ENCODE measurements at places on chromosomes 12 and 14.

DNA sequence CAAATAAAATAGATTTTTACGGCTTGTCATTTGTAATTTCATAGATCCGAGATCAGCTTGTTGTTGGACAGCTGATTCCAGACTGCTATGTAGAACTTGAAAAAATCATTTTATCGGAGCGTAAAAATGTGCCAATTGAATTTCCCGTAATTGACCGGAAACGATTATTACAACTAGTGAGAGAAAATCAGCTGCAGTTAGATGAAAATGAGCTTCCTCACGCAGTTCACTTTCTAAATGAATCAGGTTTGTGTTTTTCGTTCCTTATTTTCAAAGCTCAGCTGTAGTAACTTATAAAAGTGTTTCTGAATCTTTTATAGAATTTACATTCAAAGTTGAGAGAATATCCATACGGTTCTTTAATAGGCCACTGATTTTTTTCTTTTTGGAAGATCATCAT, 89.1 kb downstream of the LRRK2 start:
- DNase-seq: no peak

DNA sequence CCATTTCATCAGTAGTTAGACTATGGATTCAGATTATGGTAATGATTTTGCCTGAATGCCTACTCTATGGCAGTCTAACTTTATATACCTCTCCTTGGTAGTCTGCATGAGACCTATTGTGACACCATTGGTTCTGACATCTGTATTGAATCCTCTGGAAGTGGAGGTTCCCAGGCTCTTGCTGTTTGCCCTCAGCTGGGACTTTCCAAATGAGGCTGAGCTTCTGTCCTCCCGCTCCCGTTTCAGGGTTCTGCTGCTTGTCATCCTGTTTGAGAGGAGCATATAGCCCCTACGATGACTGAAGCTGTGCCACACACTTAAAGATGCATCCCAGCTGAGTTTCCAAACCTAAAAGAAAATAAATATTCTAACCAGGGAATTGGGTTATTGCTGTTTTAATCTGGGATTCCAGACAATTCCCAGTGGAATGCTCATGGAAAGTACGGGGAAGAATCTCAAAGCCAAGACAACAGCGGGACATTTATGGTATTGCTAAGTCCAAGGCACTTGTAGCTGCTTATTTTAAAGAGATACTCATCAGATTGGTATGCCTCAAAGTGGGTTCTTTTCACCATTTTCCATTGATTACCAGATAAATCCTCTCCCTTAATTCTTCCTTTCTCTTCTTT, 105.9 kb downstream of the ETV6 start:
- DNase-seq: no peak

DNA sequence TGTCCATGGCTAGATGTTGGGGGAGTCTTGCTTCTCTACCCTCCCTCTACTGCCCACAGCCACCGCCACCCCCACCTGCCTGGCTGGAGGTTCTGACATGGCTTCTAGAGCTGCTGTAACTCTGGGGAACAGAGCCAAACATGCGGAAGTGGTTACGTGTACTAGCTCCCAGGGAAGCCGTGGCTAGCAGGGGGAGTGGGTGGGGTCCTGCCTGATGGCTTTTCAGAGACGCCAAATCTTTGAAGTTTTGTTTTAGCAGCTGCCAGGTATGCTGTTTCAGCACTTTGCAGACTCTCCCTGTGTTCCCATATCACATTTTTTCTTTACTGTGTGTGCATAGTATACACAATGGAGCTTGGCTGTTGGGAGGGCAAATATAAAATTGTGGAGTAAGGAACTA, 150.3 kb downstream of the TGFB3 start:
- peak; percentile 69 for DNase-seq

DNA sequence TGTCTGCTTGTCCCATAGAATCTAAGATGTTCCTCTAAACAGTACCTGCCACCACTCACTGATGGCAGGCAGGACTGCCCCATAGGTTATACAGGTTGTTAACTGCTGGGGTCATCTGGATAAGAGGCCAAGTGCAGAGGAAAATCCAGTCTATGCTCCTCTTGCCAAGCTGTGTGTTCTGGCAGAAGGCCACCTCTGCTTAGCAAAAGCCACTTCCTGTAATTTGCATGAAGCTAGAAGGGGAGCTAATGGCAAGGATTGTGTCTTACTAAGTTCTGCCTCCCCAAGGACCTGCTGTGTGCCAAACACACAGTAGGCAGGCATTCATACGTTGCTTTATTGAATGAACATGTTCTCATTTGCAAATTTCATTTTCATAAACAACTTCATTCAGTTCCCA, 445.4 kb downstream of the BCL11B start:
- DNase-seq: peak; percentile 61

- peak; percentile 16 for DNase-seq
Measured at GRCh38 chr14:56632195-56632594, 52.6 kb downstream of the TMEM260 start.

GRCh38 chr12:93047118-93047517, 118.0 kb upstream of the EEA1 start:
- no peak for DNase-seq

DNA sequence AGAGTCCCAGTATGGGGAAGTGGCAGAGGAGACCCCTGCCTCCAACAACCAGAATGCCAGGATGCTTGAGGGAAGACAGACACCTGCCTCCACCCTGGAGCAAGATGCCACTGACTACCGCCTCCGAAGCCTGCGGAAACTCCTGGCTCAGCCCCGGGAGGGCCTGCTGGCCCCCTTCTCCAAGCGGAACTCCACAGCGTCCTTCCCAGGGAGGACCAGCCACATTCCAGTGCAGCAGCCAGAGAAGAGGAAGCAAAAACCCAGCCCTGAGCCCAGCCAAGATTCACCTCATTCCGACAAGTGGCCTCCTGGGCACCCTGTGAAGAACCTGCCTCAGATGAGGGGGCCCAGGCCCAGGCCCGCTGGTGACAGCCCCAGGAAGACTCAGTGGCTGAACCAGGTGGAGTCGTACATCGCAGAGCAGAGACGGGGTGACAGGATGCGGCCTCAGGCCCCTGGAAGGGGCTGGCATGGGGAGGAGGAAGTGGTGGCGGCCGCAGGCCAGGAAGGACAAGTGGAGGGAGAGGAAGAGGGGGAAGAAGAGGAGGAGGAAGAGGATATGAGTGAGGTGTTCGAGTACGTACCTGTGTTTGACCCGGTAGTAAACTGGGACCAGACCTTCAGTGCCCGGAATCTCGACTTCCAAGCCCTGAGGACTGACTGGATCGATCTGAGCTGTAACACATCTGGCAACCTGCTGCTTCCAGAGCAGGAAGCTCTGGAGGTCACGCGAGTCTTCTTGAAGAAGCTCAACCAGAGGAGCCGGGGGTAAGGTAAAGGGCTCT, 93.7 kb downstream of the B4GALNT3 start:
- DNase-seq: no peak

- DNase-seq: no peak
Measured at GRCh38 chr12:57384478-57384877, 46.4 kb downstream of the R3HDM2 start.

DNA sequence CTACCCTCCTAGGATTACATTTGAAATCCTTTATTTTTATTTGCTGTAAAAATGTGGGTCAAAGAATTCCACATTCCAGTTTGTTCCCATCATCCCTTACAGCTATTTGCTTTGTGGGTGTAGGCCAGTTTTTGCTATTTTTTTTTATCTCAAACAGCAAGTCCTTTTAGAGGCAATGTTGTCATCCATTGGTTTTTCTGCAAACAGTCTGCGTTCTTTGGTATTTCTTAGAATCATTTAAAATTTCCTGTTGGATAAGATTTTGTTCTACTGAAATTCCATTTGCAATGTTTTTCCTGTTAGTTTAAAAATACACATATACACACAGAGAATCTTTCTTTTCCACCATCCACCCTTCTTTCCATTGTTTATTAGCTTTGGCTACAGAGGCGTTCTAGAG, 53.3 kb upstream of the STK38L start:
- DNase-seq: no peak

DNA sequence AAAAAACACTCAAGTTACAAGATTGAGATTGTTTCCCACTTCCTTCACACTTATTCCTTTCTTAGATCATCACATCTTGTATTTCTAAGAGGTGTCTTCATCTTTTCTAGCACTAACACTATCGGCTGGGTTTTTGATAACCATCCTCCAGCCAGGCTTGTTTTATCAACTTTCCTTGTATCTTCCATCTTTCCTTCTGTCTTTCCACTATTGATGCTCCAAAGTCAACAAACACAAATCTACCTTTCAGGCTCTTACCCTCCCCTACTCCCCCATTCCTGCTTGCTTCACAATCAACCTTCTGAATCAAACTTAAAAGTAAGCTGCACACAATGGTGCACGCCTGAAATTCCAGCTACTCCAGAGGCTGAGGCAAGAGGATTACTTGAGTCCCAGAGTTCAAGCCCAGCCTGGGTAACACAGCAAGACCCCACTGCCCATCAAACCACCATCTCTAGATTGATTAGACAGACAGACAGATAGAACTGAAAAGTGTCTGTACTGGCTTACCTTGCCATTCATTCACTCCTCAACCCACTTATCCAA, 12.9 kb downstream of the MED13L start:
- DNase-seq: no peak

DNA sequence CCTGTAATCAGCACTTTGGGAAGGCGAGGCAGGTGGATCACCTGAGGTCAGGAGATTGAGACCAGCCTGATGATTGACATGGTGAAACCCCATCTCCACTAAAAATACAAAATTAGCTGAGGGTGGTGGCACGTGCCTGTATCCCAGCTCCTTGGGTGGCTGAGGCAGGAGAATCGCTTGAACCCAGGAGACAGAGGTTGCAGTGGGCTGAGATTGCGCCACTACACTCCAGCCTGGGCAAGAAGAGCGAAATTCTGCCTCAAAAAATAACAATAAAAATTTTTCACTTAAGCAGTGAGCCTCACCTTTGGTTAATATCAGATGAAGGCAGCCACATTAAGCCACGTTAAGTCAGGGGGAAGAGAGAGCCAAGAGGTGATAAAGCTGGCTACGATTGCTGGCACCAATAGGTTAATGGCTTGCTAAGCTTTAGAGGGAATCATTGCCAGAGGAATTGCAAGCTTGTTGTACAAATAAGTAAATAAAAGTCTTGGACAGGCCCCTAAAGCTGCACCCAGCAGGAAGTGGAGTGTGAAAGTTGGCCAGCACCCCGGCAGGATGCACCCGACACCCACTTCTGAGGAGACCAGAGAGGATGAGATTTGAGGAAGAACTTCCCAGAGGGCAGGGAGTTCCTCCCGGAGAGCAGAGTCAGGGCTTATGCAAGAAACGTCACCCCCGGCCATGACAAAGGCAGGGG, 41.3 kb upstream of the TESC start:
- DNase-seq: peak; percentile 41

- no peak for DNase-seq
Measured at GRCh38 chr12:25926536-25926935, 31.9 kb upstream of the RASSF8 start.

DNA sequence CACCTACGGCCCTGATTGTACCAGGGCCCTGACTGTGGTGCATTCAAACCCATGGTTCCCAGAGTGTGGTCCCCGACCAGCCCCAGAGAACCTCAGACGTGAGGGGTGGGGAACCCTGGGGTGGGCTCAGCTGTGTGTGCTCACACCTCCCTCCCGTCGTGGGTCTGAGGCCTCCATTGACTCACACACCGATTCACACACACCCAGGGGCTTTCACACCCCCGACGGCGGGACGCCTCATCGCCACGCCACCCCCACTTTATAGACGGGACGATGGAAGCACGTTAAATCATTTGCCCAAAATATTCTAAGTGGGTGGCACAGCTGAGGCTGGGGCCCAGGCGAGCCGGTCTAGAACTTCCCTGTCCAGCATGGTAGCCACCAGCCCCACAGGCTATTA, 3.4 kb upstream of the FBRSL1 start:
- no peak for DNase-seq

- no peak for DNase-seq
Measured at GRCh38 chr12:79891506-79892162, 43.3 kb downstream of the PPP1R12A start.

DNA sequence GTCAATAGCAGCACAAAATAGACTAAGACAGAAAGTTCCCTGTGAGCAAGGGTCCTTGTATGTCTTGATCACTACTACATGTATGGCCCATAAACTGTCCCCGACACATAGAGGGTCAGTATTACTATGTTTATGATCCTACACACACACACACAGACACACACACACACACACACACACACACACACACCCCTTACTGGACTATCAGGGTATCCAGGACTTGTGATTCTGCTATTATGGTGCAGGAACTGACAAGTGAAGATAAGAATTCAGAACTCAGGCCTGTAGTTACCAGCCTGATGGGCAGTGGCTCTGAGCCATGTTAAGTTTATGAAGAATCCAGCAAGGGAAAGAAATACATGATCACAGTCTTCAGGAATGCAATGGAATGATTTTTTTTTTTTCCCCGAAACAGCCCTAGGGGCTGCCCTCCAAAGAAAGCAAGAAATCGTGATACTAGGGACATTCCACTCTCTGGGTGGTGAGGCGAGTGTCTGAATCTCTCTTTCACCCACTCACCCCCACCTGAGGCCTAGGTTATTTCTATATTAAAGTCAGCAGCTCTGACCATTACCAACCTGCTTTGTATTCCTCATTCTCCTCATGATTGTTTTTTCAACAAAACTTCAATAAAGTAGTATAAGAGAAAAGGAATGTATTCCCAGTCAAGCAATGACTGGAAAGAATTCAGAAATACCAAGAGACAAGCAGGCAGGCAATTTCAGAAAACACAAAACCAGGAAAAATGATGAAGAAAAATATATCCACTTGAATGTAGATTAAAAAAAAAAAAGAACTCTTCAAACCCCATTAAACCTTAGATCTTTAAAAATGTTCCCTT, 105.8 kb downstream of the AVPR1A start:
- DNase-seq: no peak

- no peak for DNase-seq
Measured at GRCh38 chr12:29844667-29845066, 60.9 kb upstream of the TMTC1 start.

DNA sequence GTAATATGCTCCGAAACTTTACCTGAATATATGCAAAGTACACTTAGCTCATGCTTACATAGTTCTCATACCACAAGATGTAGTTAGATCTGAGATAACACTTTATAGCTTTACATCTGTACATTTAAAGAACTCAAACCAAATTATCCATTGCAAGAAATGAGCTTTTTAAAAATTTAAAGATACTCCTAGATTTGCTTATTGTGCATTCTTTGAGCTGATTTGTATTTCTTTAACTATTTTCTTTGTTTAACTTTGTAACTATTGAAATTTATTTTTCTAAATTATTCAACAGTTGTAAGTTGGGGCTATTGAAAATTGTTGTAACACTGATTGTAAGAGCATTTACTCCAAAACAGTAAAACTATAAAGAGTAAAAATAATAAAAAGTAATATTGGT, 340.2 kb upstream of the NOVA1 start:
- no peak for DNase-seq

DNA sequence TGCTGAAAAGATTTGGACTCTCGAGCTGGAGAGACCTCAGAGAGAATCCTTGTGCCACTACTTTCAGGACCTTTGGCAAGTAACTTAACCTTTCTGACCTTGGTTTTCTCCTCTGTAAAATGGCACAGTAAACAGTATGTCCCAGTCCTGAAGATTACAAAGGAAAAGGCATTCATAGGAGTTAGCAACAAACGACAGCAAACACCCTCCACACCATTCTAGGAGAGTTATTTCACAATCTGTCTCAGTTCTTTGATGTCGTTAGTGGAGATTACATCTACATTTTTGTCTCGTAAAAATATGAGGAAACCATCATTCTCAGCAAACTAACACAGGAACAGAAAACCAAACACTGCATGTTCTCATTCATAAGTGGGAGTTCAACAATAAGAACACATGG, 205.7 kb downstream of the ITPR2 start:
- DNase-seq: no peak

- DNase-seq: peak; percentile 59
Measured at GRCh38 chr12:30847259-30847658, 79.3 kb upstream of the TSPAN11 start.

All from NCI-H1105 treated with DMSO at 0.1 percent for 48 hours (cell line).